ENCODE measurements at places on chromosomes 1 and 21. TPM values are rescaled to one million over a fixed set of nuclear protein-coding genes. Genes with fewer than 3 reads are reported as not detected.

The CYP2J2 gene
- 0.20 TPM for total RNA-seq

The CNR2 gene
- total RNA-seq: not detected

The B3GALT5 gene
- total RNA-seq: not detected

The CRYBG2 gene
- 6.7 TPM for total RNA-seq

The SLC19A1 gene
- 8.0 TPM for total RNA-seq

The PALMD gene
- total RNA-seq: not detected

Measured in CD4-positive, alpha-beta memory T cell (primary cell).